NCI-H1436 (cell line): ENCODE measurements at places on chromosomes 7 and 10.

GRCh38 chr7:36606976-36607720 lies 117.1 kb downstream of the AOAH start:
- peak; percentile 14 for DNase-seq

DNA sequence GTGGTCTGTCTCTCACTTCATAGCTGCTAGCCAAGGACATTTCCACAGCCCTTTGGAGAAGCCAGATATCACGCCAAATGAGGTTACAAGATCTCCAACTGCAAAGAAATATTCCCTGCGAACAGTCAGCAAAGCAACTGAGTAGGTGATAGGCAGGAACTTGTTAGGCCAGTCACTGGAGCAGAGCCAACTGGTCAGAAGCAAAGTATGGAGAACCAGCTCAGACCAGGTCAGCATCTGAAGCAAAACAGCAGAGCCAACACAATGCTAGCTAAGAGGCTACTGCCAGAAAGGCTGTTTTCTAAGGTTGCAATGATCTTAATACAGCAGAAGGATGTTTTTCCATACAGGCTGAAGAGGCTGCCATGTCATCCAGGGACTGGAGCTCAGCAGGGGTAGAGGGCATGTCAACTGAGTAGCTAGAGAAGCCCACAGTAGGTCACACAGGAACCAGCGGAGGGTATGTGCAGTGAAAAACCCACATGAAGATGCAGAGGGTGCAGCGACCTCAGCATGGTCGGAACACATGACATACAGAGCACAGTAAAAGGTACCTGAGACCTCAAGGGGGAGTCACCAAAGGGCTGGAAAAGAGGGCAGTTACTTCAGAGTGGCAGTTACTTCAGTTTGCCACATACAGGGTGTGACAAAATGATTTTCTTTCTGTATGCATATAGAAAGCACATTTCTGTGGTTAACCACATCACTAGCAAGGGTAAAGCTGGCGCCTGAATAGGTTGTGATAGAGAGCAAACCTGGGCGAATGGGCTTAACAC lies 8.9 kb downstream of the SEC31B start:
- no peak for DNase-seq

GRCh38 chr7:67311901-67312300 lies 315.3 kb downstream of the TYW1 start:
- DNase-seq = no peak

DNA sequence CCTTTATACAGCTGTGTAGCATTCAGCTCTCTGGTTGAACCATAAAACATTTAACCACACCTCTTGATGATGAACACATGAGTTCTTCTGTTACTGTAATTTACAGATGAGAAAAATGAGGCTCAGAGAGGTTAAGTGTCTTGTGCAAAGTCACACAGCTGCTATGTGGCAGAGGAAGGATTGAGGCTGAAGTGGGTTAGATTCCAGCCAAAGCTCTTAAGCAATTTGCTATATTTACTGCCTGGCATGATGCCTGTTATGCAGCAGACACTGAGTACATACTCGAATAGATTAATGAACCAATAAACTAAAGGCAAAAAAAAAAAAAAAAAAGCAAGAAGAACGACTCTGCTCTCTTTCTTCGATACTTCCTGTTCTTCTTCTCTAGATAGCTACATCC lies 35.7 kb downstream of the GFRA1 start:
- no peak for DNase-seq

GRCh38 chr10:26621243-26621888 lies 76.1 kb upstream of the PDSS1 start:
- DNase-seq = no peak

GRCh38 chr7:19181634-19182033 lies 36.4 kb upstream of the FERD3L start:
- DNase-seq = no peak
